PC-9 (cell line): ENCODE measurements at places on chromosomes 1 and 21. TPM values are rescaled to one million over a fixed set of nuclear protein-coding genes. Genes with fewer than 3 reads are reported as not detected.

Gene DMBX1
- 0.79 and 1.0 TPM in 2 replicates for total RNA-seq

Gene CD53
- total RNA-seq: not detected in 2 replicates

Gene KANK4
- 1.7 and 2.0 TPM in 2 replicates for total RNA-seq

Gene PCP4
- total RNA-seq: not detected in 2 replicates

Gene ATAD3C
- 4.0 and 4.2 TPM in 2 replicates for total RNA-seq

DNA sequence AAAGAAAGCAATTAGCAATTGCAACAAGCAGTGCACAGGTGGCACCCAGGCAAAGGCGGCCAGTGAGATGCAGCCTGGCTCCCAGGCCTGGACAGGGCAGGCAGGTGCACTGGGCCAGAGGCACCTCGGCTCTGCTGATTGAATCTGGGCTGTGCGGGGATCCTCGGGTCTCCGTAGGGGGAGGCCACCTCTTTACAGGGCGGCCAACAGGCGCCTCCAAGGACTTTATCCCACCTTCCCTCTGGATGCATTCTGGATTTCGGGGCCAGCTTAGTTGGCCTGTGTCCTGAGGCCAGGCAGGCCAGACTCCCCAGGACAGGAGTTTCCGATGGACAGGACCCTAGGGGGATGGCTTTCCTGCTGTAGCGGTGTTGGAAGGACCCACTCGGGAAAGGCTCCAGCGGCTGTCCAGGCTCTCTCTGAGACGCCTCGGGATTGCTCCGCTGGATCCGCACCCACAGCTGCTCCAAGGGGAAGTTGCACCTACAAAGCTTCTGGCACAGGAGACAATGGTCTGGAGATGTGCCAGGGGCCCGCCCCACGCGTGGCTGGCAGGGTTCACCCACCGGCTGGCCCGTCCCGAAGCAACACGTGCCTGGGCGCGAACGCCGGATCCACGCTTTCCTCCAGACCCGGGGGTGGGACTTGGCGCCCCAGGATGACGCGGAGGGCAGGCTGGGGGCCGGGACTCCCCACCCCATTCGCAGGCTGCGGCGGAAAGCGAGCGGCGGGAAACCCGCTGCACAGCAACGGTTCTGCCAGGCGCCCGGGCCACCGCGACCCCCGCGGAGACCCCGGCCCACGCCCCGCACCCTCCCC is 810 bp downstream of the SLC19A1 start:
- H3K4me3 ChIP-seq: peak overlapping the region; percentile 73
- 0 out of 2 replicates have a peak, but pooled peaks cover 6% of the 10 kb centered on the region for H3K4me1 ChIP-seq
- no peaks in the 10 kb centered on the region for H3K27me3 ChIP-seq

- H3K27ac ChIP-seq: no peak overlapping the region
- H3K36me3 ChIP-seq: no peaks in the 10 kb centered on the region
- no peaks in the 10 kb centered on the region for H3K27me3 ChIP-seq
Measured at GRCh38 chr1:172973424-172973823, 77.3 kb downstream of the TNFSF18 start.

GRCh38 chr1:22781483-22781882 is 70.8 kb downstream of the EPHB2 start:
- H3K36me3 ChIP-seq: no peaks in the 10 kb centered on the region
- H3K27me3 ChIP-seq: no peaks in the 10 kb centered on the region
- H3K4me3 ChIP-seq: no peak overlapping the region
- H3K4me1 ChIP-seq: no peaks in the 10 kb centered on the region
- DNase-seq: no peak
- H3K27ac ChIP-seq: no peak overlapping the region

- H3K27me3 ChIP-seq: peaks cover 14% of the 10 kb centered on the region; the same call in 1 of the 2 replicates
- no peak overlapping the region for H3K27ac ChIP-seq
- no peaks in the 10 kb centered on the region for H3K4me1 ChIP-seq
- no peak for DNase-seq
Measured at GRCh38 chr1:240413732-240414131, 198.2 kb downstream of the GREM2 start.

- no peak for DNase-seq
- H3K36me3 ChIP-seq: no peaks in the 10 kb centered on the region
- H3K4me1 ChIP-seq: no peaks in the 10 kb centered on the region
- peaks cover 11% of the 10 kb centered on the region; the same call in 1 of the 2 replicates for H3K27me3 ChIP-seq
Measured at GRCh38 chr1:12769976-12770505, 3.5 kb upstream of the PRAMEF12 start.

DNA sequence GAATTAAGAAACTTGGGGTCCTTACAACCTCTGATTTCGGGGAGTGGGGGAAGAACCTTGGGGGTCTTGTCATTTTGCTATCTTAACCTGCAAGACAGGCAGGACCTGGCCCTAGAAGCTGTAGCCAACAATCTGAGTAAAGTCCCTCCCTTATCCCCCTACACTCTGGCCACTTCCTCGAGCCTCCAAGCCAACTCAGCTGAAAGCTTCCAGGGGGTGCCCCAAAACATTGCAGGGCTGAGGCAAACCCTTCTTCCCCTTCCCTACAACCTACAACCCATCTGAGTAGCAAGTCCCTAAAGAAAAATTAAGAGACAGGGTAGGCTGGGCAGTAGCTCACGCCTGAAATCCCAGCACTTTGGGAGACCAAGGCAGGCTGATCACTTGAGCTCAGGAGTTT is 5.0 kb downstream of the CERS2 start:
- H3K36me3 ChIP-seq: peaks cover 19% of the 10 kb centered on the region
- H3K27ac ChIP-seq: no peak overlapping the region
- peaks cover 25% of the 10 kb centered on the region for H3K4me1 ChIP-seq
- no peak overlapping the region for H3K4me3 ChIP-seq
- no peak for DNase-seq
- no peaks in the 10 kb centered on the region for H3K27me3 ChIP-seq

DNA sequence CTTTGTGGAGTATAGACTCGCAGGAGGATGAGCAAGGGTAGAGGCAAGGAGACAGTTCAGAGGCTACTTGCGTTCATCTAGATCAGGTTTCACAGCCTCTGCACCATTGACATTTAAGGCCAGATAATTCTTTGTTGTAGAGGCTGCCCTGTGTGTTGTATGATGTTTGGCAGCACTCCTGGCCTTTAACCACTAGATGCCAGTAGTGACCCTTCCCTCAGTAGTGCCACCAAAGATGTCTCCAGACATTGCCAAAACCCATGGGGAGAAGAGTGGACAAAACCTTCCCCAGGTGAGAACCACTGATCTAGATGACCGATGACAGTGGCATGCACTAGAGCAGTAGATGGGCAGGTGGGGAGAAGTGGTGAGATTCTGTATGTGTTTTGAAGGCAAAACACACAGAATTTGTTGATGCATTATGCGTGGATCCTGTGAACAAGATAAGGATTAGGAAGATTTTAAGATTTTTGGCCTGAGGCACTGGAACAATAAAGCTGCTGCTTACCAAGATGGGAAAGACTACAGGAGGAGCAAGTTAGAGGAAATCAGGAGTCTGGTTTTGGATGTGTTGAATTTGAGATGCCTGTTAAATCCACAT is 9.9 kb upstream of the COG2 start:
- no peaks in the 10 kb centered on the region for H3K36me3 ChIP-seq
- H3K4me1 ChIP-seq: no peaks in the 10 kb centered on the region
- H3K27me3 ChIP-seq: peaks cover 37% of the 10 kb centered on the region
- no peak overlapping the region for H3K4me3 ChIP-seq

GRCh38 chr1:29900104-29900679 is 663.9 kb downstream of the PTPRU start:
- no peaks in the 10 kb centered on the region for H3K4me1 ChIP-seq
- peaks cover 11% of the 10 kb centered on the region for H3K27me3 ChIP-seq
- H3K36me3 ChIP-seq: no peaks in the 10 kb centered on the region
- H3K27ac ChIP-seq: no peak overlapping the region
- H3K4me3 ChIP-seq: no peak overlapping the region

GRCh38 chr1:56658254-56658653 is 13.1 kb downstream of the PRKAA2 start:
- H3K36me3 ChIP-seq: 0 out of 2 replicates have a peak, but pooled peaks cover 4% of the 10 kb centered on the region
- H3K27me3 ChIP-seq: no peaks in the 10 kb centered on the region
- DNase-seq: no peak

DNA sequence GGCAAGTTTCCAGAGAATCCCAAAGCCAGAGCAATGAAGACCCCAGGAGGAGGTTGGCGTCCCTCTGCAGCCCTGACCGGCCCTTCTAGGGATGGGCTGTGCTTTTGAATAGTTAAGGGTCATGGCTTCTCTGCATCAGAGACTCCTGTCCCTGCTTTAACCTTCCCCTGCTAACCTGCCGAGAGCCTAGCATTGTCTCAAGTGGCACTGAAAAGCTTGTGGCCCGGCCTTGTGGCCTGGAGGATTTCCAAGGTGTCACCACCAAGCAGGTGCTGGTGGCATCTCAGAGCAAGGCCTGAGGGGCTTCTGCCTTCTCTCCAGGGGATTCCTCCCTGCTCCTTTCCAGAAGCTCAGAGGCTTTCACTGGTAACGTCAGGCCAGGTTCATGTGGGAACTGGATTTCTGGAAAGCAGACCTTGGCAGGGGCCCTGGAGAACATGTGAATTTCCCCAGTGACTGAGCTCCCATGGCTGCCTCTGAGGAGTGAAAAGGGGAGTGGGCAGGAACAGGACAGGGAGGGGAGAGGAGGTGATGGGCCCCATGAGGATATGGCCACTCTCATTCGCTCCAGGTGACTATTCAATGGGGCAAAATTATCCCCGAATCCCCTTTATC is 409.9 kb downstream of the PTPRU start:
- no peak for DNase-seq
- no peak overlapping the region for H3K27ac ChIP-seq
- 0 out of 2 replicates have a peak, but pooled peaks cover under 1% of the 10 kb centered on the region for H3K4me1 ChIP-seq
- H3K36me3 ChIP-seq: no peaks in the 10 kb centered on the region

- no peak overlapping the region for H3K27ac ChIP-seq
- H3K4me1 ChIP-seq: peaks cover 13% of the 10 kb centered on the region
- H3K36me3 ChIP-seq: no peaks in the 10 kb centered on the region
- no peaks in the 10 kb centered on the region for H3K27me3 ChIP-seq
- no peak for DNase-seq
Measured at GRCh38 chr1:59819566-59820438, 5.1 kb downstream of the HOOK1 start.
